ENCODE measurements at places on chromosomes 1 and 21.

DNA sequence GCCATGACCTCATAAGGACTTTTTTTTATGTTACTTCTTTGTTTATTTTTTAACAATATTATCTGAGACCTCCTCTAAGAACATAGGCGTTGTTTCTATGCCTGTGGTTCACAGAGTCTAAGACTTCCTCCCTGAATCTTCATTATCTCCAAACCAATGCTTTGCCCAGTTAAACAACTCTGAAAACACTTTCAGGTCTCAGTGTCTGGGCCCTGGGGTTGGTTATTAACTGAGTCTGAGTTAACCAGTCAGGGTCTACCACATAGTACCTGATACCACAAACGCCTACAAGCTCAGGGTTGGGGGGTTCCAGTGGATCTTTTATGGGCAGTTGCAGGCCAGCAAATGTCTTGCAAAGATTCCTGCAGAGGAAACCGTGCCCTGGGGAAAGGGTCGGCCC, 138.2 kb downstream of the AJAP1 start:
- DNase-seq: no peak

GRCh38 chr1:164803366-164803765, 244.4 kb downstream of the PBX1 start:
- DNase-seq: no peak

- no peak for DNase-seq
These were observed 5.2 kb downstream of the IFI6 start for GRCh38 chr1:27666791-27667254.

GRCh38 chr1:90826834-90827233, 109.7 kb upstream of the BARHL2 start:
- no peak for DNase-seq

DNA sequence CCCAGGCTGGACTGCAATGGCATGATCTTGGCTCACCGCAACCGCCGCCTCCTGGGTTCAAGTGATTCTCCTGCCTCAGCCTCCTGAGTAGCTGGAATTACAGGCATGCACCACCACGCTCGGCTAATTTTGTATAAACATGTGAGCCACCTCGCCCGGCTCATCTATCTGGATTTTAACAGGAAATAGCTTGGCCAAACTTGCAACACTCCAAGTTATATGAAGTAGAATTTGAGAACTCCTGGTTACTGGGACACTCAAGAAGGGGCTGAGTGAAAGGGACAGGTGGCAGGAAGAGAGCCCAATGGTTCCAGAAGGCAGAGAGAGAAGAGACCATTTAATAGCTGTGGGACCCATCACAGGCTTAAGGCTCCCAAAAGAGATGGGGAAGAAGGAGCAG, 2.9 kb upstream of the GPX7 start:
- DNase-seq: no peak

- DNase-seq: no peak
These were observed 23.9 kb downstream of the CNIH3 start for GRCh38 chr1:224640018-224640417.

- no peak for DNase-seq
These were observed 2.7 kb upstream of the KCNJ9 start for GRCh38 chr1:160078512-160079195.

GRCh38 chr1:230064283-230064682, 2.8 kb upstream of the GALNT2 start:
- no peak for DNase-seq

DNA sequence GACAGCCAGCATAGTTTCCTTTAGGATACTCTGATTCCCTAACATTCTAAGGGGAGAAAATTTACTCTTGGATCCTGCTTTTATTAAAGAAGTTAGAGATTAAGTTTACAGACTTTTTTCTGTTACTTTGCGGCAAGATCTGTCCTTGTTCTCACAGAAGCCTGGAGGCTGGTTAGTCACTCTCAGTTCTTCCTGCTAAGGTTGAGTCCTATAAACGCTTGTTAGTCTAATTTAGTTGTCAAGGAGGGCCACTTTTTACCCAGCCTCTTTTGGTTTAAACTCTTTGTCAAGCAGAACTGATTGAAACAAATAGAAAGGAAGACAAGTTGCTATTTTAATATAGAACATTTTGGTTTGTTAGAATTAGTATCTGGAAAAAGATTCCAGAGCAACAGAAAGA, 89.7 kb downstream of the C21orf91 start:
- DNase-seq: no peak

GRCh38 chr1:235069577-235070563, 58.8 kb downstream of the TOMM20 start:
- DNase-seq: peak; percentile 94

- no peak for DNase-seq
These were observed 437.0 kb downstream of the SIPA1L2 start for GRCh38 chr1:232192781-232193450.

- no peak for DNase-seq
These were observed 70.8 kb downstream of the JAK1 start for GRCh38 chr1:64895500-64895899.

DNA sequence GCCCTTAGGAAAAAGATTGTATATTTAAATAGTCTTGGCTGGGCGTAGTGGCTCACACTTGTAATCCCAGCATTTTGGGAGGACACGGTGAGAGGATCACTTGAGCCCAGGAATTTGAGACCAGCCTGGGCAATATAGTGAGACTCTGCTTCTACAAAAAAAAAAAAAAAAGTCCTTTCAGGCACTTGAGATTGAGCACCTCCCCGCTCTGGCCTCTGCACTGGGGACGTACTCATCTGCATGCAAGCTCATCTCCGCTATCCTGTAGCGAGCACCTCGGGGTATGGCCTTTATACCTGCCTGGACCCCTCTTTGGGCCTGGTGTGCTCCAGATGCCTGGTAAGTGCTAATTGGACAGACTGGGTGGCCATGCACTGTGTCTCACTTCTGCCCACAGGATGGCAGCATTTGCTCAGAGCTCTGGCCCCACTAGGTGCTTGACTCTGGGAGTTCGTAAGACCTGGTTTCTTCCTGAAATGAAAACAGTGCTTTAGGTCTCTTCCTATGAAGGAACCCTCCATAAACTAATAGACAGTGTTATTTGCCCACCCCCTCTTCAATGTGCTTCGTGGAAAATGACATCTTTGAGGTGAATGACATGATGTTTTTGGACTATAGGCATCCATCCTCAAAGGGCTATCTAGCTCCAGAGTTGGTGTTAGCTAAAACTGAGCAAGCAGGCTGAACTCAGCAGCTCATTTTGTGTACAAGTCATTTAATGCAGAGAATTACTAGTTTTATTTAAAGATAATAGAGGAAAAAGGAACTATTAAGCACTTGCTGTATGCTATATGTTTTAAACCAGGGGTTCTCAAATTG, 61.7 kb upstream of the ADAR start:
- peak; percentile 90 for DNase-seq

DNA sequence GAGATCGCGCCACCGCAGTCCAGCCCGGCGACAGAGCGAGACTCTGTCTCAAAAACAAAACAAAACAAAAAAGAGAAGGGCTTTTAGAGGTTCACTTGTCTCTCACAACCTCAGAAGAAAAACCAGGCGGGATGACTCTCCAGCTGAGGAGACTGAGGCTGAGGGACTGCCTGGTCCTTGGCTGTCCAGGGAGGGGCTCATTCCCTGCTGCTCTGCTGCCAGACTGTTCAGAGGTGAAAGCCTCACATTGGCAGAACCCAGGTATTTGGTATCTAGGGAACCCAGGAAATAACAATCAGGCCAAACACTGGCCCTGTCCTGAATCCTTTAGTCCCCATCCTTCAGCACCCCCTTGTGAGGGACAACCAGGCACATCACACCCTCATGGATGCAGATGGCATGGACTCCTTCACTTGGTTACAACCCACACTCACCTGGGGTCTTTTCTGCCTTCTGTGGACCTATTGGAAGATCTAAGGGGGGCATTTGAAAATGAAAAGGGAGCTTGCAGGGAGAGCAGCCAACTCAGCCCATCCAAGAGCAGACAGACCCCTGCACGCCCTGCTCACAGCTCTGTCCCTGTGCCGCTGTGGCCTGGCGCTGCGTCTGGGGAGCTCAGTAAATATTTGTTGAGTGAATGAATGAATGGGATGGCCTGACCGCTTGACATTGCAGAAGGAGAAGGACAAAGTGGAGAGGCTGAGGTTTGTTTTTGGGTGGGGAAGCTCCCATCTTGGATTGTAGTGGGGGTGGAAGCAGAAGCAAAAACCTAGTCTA, 33.4 kb downstream of the CD247 start:
- DNase-seq: peak; percentile 25

DNA sequence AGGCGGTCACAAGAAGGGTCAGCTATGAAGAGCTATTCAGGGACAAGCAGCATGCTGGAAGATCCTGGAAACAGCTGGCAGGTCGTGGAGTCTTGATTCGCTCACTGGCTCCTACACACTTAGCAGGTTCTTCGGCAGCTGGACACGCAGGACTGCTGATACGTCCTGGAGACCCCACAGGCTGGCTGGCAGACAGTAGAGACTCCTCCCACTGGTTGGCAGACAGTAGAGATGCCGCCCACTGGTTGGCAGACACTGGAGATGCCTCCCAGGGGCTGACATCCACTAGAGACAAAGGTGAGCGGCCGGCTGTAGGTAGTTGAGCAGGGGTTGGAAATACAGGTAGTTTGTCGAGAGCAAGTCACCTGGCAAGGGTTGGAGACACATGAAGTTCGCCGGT, 466 bp downstream of the KRTAP11-1 start:
- no peak for DNase-seq

GRCh38 chr1:111559736-111560279, 56.4 kb upstream of the ADORA3 start:
- no peak for DNase-seq

GRCh38 chr21:39519835-39520234, 68.1 kb downstream of the SH3BGR start:
- DNase-seq: no peak

- no peak for DNase-seq
These were observed 639.5 kb downstream of the MATN1 start for GRCh38 chr1:30083800-30084464.

- DNase-seq: no peak
These were observed 7.7 kb upstream of the GIPC2 start for GRCh38 chr1:78038071-78038470.

- DNase-seq: no peak
These were observed 22.6 kb upstream of the SRSF10 start for GRCh38 chr1:24002695-24003094.

- DNase-seq: no peak
These were observed 30.5 kb downstream of the RHBG start for GRCh38 chr1:156399355-156400125.

- DNase-seq: no peak
These were observed 497.1 kb upstream of the PLXNA2 start for GRCh38 chr1:208741296-208741695.

- no peak for DNase-seq
These were observed 26.1 kb downstream of the IRF2BP2 start for GRCh38 chr1:234583755-234584419.

DNA sequence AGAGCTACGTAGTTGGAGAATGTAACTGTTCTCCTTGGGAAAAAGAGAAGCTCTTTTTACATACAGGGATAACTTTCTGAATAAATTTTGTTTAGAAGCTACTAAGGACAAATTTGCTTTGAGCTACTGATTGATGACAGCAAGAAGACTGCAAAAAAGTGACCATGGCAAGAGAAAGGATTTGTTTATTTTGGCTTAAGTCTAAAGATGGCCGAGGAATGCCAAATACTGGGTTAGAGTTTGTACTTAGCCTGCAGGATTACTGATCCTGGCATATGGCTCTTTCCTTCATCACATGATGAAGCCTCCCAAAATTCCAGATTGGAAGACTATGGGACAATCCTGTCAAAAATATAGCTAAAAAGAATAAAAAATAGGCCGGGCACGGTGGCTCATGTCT, 28.7 kb downstream of the RPS27 start:
- DNase-seq: no peak

GRCh38 chr1:119404736-119405135, 10.2 kb upstream of the HSD3B2 start:
- DNase-seq: no peak

GRCh38 chr1:83508485-83509151, 490.3 kb downstream of the TTLL7 start:
- DNase-seq: no peak

DNA sequence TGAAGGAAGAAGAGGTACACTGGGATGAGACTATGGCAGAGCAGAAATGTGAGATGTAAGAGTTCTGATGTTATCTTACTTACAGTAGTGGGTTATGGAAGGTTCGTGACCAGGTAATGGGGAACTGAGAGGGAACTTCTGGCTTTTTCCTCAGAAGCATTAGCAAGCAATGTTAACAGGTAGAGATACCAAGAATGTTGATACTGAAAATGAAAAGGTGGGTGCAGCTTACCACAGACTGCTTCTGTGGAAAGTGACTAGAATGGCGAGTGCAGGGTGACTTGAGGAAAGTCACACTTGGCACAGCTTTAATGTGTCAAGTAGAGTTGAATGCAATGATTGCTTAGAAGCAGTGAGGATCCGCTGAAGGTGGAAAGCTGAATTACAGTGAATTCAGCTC, 70.8 kb downstream of the PLA2G4A start:
- DNase-seq: no peak

- no peak for DNase-seq
These were observed 35.8 kb upstream of the VCAM1 start for GRCh38 chr1:100683448-100684349.

DNA sequence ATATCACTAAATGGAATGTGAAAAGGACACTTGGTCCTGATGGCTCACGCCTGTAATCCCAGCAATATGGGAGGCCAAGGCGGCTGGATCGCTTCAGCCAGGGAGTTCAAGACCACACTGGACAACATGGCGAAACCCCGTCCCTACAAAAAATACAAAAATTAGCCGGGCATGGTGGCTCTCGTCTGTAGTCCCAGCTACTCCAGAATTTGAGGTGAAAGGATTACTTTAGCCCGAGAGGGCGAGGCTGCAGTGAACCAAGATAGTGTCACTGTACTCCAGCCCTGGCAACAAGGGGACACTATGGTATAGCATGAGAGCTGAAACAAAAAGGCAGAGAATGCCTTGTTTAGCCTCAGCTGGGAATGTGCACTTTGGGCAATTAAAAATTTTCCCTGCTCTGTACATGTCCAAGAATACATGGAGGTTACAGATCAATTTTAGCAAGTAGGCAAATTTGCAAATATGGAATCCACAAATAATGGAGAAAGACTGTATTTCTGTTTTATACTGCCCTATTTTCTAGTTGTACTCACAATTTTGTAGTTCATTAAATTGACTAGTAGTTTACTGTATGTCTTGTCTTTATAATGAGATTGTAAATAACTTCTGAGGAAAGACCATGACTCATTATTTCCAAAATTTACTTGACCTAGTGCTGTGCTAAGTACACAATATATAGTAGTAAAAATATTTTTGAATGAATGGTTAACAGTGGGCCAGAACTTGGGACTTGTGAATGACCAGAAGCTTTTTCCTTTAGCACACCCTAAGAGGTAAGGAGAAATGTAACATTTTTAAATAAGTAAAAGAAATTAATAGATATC, 2.0 kb upstream of the ANGEL2 start:
- no peak for DNase-seq
